ENCODE measurements at places on chromosomes 12 and 14.

DNA sequence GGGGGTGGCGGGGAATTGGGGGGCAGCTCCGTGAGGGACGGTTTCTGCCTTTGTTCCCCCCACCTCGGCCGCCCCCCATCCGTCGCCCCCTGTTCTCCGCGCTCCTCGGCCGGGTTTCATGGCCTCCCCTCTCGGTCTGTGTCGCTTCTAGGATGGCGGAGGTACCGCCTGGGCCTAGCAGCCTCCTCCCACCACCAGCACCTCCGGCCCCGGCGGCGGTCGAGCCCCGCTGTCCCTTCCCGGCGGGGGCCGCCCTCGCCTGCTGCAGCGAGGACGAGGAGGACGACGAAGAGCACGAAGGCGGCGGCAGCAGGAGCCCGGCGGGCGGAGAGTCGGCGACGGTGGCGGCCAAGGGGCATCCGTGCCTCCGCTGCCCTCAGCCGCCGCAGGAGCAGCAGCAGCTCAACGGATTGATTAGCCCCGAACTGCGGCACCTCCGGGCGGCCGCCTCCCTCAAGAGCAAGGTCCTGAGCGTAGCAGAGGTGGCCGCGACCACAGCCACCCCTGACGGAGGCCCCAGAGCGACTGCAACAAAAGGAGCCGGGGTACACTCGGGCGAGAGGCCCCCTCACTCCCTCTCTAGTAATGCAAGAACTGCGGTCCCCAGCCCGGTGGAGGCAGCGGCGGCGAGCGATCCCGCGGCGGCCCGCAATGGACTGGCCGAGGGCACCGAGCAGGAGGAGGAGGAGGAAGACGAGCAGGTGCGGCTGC is 575 bp downstream of the NAA30 start:
- DNase-seq: peak; percentile 35

GRCh38 chr12:25083211-25083610 is 111.7 kb downstream of the DNAI7 start:
- DNase-seq: no peak

GRCh38 chr14:75675265-75675960 is 14.4 kb downstream of the TTLL5 start:
- DNase-seq: peak; percentile 84

DNA sequence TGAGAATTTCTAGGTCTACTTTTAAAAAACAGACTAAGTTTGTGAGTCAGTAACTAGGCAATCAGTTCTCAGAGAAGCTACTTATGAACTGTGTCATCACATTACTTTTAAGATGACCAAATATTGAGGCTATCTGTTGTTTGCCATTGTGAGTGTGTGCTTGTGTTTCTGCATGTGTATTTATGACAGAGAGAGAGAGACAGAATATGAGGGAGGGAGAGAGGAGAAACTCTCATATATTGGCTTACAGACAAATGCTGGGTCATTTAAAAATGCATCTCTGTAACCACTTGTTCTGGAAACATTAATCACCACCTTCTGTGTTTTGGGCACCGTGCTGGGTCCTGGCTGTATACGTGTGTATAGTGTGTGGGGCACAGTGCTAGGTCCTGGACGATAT is 161.5 kb upstream of the FRMD6 start:
- peak; percentile 35 for DNase-seq

DNA sequence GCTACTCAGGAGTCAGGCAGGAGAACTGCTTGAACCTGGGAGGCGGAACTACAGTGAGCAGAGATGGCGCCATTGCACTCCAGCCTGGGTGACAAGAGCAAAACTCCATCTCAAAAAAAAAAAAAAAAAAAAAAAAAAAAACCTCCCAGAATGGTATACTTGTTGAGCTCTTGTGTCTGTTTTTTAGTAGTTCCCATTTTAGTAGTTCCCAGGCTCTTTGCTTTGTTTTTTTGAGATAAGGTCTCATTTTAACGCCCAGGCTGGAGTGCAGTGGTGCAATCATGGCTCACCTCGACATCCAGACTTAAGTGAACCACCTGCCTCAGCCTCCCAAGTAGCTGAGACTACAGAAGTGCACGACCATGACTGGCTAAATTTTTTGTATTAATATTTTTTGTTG is 13.4 kb downstream of the ATXN2 start:
- no peak for DNase-seq

DNA sequence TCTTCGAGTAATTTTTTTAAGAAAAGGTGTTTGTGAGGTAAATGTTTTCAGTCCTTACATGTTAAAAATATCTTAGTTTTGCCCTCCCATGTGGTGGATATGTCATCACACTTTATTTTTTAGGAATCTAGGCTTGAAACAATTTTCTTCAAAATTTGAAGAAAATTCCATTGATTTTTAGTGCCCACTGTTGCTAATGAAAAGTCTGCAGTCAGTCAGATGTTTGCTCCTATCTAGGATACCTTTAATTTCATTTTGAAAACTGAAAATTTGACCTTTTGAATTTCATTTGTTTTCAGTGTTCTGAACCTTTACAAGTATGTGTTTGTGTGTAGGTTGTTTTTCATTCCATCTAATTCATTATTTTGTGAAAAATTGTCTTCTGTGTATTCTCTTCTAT is 105.4 kb downstream of the LRRK2 start:
- no peak for DNase-seq

GRCh38 chr14:31083781-31084180 is 57.6 kb upstream of the STRN3 start:
- no peak for DNase-seq

DNA sequence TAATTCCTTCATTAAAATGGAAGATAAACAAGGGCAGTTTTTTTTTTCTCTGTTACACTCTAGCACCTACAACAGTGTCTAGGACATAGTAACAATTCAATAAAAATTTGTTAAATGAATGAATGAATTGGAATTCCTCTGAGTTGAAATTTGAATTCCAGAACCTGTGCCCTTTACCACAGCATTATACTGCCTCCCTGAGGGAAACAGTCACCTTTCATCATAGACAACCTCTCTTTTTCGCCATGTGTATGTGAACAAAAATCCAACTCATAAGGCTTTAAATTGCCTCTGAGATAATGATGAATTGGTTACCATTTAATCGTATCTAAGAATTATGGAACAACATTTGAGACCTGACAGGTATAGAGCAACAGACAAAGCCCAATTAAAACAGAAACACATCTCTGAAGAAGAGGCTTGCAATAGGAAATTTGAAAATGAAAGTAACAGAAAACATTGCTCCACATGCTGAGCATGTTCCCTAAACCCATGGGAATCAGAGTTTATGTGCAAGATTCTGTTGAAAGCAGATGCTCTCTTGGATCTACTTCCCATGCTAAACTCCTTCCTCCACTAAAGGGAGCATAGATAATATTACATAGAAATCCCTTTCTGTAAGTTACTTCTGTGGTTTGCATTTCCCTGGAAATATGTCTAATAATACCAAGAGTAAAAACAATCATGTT is 657.8 kb downstream of the GALC start:
- DNase-seq: peak; percentile 42
